ENCODE measurements at places on chromosomes 5 and 9. TPM values are rescaled to one million over a fixed set of nuclear protein-coding genes. Genes with fewer than 3 reads are reported as not detected.

DNA sequence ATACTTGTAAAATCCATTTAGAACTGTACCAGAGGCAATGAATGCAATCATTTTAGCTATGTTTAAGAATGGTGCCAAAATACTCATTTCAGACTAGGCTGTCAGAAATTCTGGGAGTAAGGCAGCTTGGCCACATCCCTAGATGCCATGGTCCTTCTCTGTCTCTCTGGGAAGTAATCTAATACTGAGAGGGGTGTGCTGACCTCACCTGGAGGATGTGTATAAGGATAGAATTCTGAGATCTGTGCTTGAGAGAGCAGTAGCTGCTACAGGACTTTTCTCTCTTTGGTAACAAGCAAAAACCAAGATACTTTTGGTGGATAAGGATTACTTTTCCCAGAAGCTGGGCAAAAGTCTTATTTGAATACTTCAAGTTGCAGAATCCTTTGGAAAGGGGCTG is 68.1 kb upstream of the MRPS30 start:
- DNase-seq: no peak

The PPP2R2B gene
- total RNA-seq: 64.4 TPM

DNA sequence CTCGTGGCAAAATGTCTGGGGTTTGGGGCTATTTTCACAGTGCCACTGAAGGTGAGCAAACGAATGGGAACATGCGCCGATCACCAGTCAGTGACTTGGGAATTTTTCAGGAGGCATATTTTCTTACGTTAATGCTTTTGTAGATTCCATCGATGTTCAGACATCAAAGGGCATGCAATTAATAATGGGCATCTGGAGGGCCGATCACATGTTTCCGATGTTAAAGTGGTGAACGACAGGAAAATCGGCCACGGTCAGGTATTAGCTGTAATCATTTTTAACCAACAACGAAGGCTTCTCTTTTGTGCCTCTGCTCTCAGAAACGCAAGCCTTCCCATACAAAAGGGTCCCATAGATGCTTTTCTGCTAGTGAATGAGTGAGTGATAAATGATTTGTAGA is 155.0 kb upstream of the PITX1 start:
- DNase-seq: no peak

- DNase-seq: no peak
Measured at GRCh38 chr9:127418037-127418471, 6.1 kb upstream of the ZNF79 start.

- DNase-seq: no peak
Measured at GRCh38 chr9:133054194-133054890, 7.4 kb upstream of the CEL start.

DNA sequence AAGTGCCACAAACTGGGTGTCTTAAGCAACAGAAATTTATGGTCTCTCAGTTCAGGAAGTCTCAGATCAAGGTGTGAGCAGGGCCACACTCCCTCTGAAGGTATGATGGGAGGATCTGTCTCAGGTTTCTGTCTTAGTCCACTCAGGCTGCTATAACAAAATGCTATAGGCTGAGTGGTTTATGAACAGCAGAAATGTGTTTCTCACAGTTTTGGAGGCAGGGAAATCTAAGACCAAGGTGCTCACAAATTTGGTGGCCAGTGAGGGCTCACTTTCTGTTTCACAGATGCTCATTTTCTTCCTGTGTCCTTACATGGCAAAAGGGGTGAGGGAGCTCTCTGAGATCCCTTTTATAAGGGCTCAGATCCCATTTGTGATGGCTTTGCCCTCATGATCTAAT is 281.4 kb downstream of the CWC27 start:
- DNase-seq: no peak

The NSA2 gene
- 35.9 TPM for total RNA-seq

The IFNA13 gene
- not detected for total RNA-seq

The TTC1 gene
- 29.3 TPM for total RNA-seq

Measured in cerebellum (tissue), 4 donors.